Ecto neural progenitor cell (in vitro differentiated cells): ENCODE measurements at places on chromosomes 11 and 22.
A peak's percentile ranks its signal among the peaks of the same experiment; 100 is the strongest.

DNA sequence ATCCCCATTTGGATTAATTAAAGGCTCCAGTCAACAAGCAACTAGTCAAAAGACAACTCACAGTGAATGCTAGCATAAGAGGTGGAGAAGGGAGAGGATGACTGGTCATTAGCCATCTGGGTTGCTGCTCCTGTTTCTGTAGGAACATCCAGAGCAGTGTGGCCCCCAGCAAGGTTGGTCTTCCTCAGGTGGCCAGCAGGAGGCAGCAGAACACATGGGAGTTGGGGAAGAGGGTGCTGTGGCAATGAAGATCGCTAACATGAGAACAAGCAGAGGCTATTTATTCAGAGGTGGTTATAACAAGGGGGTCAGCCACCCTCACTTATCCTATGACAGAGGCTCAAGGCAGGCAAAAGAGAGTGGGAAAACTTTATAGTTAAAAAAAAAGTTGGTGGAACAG, 21.3 kb downstream of the IZUMO1R start:
- peak; percentile 67 for DNase-seq

- no peak for DNase-seq
Observed at GRCh38 chr11:103893371-103893770, 143.1 kb upstream of the DDI1 start.

DNA sequence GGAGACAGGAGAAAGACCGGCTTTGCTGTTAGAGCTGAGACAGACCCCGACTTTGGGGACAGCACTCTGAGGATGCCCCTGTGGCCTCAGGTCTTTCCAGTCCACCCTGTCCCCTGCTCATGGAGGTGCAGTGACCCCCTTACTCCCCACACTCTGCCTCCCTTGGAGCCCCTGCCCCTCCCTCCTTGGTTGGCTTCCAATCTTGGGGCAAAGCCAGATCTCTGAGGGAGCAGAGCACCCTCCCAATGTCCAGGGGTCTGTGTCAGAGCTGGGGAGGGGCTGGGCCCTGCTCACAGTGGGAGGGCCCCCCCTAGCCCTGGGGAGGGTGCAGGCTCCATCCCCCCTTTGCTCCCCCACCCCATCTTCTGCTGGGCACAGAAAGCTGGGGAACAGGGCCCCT, 50.0 kb downstream of the IGLL1 start:
- no peak for DNase-seq

DNA sequence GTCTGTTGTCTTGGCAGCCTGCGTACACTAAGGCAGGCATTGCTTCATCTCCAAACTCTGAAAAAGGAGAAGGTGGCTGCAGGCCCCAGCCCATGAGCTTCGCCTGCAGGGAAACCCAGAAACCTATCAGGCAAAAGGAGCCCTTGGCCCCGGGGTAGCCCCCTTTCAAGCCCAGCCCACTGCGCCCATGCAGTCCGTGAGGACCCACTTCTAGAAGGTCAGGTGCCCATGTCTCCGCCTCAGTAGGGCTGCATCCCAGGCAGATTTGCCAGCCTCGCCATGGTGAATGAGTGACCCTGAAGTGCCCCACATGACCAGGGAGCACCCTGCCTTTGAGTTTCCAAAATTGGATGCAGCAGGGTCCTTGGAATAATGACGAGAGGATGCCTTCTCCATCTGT, 1158.4 kb downstream of the BRD1 start:
- DNase-seq = no peak

DNA sequence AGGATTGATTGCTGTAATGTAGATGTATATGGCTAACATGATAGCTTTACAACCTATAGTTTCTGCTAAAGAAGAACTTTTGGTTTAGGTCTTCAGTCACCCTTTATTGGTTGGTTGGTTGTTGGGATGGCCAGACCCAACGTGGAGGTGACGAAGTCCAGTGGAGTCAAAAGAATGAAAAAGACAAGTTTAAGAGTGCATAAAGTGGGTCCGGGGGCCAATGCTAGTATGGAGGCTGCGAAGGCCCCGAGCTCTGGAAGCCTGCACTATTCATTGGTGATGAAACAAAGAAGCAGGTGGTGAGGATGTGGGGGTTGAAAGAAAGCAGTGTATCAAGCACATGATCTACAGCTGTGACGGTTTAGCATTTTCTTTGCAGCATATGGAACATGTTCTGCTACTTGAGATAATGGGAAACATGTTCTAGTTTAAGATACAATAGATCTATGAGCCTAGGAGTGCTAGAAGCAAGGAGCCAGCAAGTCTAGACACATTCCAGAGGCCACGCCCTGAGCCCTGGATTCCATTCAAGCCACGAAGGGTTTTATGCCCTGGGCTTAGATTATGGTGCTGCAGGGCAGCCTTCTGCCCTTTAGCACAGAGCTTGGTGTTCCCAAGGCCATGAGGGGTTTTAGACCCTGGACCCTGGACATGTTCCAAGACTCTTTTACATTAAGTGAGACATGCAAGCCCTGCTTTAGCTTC, 6.3 kb downstream of the TCP11L1 start:
- no peak for DNase-seq

DNA sequence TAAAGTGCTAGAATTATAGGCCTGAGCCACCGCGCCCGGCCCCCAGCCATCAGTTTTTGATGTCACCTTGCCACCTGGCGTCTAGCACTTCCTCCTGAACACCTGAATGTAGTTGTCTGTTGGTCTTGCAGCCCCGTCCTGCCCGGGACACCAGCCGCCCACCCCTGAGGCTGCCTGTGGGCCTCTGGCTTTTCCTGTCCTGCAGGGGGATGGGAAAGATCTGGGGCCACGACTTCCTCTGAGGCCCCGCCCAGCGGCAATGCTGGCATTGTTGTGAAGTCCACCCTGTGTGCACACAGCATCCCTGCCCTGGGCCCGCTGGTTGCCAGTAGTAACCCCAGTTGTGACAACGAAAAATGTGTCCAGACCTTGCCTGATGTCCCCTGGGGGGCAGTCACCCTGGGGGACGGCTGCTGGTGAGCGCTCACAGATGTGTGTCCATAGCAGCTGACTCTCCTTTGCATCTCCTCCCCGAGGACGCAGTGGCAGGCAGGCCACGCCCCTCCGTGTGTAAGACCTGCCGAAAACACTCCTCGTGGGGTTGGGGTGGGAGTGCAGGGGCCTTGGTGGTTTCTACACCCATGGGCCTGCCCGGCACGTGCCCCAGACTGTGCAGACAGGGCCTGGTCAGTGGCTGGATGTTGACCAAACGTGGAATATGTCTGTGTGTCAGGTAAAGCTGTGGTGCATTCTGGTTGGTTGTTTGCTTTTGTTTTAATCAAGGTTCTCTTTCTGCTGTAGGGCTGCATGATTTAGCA, 6.8 kb downstream of the SELENOO start:
- DNase-seq = no peak
